Heart left ventricle (tissue), 16 donors: ENCODE measurements at places on chromosomes 16 and 17. TPM values are rescaled to one million over a fixed set of nuclear protein-coding genes. Genes with fewer than 3 reads are reported as not detected.

GRCh38 chr16:88005181-88005581 lies 53.9 kb downstream of the BANP start:
- DNase-seq = no peak

- DNase-seq = no peak
Measured at GRCh38 chr17:18138065-18138749, 29.7 kb downstream of the MYO15A start.

GRCh38 chr17:1873418-1873817 lies 43.6 kb downstream of the RPA1 start:
- DNase-seq = no peak

KRT31 gene
- not detected for total RNA-seq

DNA sequence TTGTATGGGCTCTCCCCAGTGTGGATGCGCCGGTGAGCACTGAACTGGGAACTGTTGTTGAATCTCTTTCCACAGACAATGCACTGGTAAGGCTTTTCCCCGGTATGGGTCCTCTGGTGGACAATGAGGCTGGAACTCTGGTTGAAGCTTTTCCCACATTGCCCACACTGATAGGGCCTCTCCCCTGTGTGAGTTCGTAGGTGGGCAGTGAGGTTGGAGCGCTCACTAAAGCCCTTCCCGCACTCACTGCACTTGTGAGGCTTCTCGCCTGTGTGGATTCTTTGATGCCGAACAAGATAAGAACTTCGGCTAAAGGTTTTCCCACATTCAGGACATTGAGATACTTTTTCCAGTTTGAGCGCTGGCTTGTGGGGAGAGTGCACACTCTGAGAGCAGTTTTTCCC lies 17.8 kb downstream of the ZSCAN32 start:
- DNase-seq = no peak

DNA sequence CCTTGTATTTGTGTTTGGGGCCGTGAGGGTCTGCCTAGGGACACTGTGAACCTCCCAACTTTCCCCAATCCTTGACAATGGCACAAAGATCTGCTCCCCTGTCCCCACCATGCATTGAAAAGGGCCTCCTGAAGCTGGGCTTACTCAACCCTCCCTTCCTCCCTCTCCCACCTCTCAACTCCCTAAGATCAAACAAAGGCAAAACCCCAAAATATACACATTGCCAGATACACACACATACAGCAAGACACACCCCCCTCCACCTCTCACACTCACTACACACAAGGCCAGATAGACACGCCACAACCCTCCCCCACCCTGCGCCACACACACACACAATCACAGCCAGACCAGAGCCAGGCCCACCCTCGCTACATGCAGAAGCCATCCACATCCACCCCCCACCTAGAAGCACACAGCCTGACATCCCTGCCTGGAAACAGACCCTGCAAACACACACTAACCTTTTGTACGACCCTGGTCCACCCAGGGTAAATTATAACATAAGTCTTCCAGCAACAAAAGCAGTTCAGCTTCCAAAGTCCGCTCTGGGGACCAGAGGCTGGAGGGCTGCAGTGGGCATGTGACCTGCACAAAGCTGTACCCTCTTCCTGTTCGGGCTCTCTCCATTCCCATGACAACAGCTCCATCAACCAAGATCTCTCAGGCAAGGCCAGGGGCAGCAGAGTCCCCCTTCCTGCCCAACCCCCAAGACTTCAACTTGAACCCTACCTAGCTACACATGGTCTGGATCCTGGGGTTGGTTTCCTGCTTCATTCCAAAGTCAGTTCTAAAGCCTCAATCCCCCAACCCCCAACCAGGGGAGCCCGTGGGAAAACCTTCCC lies 1.9 kb downstream of the PCGF2 start:
- DNase-seq = no peak

DNA sequence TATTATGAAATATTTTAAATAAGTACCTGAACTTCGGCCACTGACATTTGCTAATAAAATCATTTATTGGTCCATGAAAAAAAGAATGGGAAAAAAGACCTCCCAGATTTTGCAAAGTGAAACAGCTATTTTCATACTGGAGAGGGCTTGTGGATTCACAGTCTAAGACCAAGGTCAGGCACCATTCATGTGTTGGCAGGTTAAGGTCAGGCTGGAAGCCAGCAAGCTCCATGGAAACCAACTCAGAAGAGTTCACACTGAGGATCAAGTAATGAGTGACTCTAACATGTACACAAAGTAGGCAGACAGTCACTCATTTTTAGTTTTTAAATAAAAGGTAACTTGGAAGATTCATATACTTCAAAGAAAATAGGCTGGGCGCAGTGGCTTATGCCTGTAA lies 3.4 kb downstream of the DNAJA2 start:
- DNase-seq = peak; percentile 64

CRYBA1 gene
- total RNA-seq = not detected

ZG16 gene
- total RNA-seq = not detected

GRCh38 chr17:51180486-51180885 lies 14.3 kb downstream of the NME2 start:
- DNase-seq = no peak

RAI1 gene
- total RNA-seq = 21.5 TPM

CTRL gene
- 0.75 TPM for total RNA-seq

ABCA10 gene
- 1.1 TPM for total RNA-seq
